Activated gamma-delta T cell treated with Interleukin-2 at 50 U/mL for 16 hours (primary cell): ENCODE measurements at places on chromosomes 1 and 21.

DNA sequence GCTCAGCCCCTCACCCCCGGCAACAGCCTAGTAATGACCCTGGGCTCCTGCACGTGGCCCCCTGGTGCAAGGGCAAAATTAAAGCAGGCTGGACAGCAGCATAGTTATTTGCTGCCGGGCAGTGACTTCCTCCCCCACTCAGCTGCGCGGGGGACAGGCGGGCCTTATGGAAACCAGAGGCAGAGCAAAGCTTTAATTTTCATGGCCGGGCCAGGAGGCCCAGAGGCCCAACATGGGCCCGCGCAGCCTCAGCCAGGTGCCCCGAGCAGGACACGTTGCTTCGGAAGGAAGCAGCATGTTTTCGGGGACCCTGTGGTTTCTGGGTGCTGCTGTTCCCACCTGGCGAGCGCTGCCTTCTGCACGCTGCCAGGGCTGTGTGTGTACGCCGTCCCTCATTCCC is 89.9 kb upstream of the ARHGEF16 start:
- no peak for DNase-seq

DNA sequence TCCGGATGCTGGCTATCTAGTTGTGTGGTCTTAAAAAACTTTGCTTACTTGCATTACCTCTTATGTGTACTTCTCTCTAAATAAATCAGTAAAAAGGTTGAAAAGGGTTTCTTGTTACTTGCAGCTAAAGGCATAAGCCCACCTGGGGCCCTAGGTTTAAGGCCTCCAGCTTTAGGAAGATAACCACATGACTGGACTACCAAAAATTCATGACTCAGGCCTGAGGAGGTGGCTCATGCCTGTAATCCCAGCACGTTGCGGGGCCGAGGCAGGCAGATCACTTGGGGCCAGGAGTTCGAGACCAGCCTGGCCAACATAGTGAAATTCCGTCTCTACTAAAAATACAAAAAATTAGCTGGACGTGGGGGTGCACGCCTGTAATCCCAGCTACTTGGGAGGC is 142.9 kb downstream of the APP start:
- DNase-seq: no peak

DNA sequence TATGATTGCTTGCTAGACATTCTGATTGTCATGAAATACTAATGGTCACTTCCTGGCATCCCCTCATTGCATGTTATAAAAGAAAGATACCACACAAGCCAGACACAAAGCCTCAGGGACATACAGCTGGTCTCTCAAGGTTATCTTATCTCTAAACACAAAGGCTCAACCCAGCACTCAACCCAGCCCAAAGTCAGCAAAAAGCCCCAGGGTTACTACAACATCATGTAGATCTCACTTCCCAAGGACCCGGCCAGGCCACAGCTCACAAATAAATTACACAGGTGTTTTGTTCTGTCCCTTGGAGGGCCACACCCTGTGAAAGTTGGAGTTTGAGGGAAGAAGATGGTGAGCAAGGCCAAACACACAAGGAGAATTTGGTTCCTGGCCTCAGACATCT is 109.7 kb upstream of the BARHL2 start:
- no peak for DNase-seq

DNA sequence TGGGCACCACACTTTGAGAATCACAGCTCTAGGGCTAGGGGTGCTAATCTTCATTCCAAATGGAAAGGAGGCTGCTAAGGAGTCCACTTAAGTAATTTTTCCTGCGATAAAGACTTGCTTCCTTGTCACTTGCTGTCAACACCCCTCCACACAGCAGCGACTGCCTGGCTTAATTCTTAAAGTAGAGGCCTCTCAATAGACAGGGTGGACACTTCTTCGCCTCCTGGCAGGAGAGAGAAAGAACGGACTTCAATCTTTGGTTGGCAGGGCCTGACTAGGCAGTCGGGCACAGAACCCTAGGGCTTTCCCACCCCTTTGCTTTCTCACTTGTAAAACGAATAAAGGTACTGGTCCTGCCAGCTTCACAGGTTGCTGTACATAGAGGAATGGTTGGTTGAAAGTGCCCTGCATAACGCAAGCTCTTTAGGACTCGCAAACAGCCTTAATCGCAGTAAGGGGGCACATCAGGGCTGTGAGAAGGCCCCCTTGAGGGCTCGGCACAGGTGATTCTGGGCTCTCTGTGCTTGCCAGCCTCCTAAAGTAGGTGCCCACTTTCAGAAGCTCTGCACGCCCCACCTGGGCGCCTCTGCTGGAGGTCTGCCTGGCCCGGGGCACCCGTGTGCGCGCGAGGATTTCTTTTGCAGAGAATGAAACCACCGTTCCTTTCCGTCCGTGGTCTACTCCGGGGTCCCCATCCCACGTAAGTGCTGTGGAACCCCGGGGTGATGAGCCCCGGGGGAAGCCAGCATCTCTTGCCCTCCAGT is 47.6 kb upstream of the CD34 start:
- no peak for DNase-seq

GRCh38 chr1:174364996-174365736 is 82.6 kb upstream of the GPR52 start:
- DNase-seq: no peak

DNA sequence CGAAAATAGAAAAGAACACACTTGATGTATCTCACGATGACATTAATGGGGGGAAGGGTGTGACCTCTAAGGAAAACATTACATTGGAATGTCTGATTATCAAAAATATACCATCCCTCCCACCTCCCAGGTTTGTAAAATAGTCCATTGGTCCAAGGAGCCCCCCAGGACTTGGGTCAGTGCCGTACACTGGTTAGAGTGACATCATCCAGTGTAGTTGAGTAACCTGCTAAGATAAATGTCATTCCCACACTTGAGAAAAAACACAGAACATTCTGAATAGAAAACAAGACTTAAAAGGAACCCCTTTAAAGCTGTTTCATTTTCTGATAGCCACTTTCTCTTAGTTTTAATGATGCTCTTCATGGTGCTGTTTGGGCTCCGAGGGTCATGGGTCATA is 15.2 kb downstream of the DDX20 start:
- no peak for DNase-seq
